ENCODE measurements at places on chromosomes 3 and 15.

DNA sequence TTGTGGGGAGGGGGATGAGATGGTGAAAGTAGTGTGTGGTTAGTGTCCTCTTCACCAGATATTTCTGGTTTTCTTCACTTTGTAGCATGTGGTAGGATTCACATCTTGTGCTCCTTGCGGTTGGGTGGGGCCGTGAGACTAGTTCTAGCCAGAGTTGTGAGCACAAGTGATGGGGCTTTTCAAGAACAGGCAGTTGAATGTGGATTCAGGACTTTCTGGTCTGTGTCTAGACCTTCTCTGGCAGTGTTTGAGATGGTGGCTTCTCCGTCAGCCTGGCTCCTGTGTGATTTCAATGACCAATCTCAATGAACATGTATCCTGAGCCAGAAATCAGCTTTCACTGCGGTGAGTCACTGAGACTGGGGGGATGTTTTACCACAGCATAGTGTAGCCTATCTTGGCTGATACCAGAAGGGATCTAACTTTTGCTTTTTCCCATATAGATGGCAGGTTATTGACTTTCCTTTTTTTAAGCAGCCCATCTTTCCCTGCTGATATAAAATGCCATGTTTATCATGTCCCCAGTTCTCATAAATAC is 82.6 kb downstream of the RPLP1 start:
- no peak for DNase-seq

DNA sequence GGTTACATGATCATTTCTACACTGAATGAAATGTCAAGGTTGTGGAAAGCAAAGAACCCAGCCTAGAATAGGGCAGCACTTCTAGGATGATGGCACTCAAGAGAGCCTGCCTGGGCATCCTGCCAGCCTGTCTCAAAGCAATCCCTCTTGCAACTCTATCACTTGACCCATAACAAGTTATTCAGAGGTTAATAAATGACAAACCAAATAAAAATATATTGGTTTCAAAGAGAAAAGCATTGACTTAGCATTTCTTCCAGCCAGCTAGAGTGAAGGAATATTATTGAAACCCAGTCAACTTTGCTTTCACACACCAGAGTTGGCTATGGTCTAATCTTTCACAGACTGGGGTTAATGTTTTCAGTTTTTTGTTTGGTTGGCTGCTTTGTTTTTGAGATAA is 214.6 kb upstream of the UBE2E2 start:
- no peak for DNase-seq

DNA sequence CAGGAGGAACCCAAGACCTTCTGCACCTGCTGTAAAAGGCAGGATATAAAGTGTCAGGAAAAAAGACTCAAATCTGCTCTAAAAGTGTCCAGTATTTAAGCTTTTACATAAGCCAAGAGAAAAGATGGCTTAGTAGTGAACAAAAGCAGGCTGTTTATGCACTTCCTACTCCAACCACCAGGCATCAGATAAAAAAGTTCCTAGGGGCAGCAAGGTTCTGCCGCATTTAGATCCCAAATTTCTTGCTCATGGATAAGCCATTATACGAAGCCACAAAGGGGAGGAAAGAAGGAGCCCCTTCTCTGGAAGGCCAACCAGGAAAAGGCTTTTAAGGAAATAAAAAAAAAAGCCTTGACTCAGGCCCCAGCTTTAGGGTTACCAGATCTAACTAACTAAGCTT is 10.6 kb upstream of the SLC9C1 start:
- no peak for DNase-seq

GRCh38 chr3:46693892-46694226 is 380 bp upstream of the ALS2CL start:
- peak; percentile 66 for DNase-seq

- no peak for DNase-seq
Measured at GRCh38 chr15:89127054-89127702, 38.9 kb downstream of the ABHD2 start.

DNA sequence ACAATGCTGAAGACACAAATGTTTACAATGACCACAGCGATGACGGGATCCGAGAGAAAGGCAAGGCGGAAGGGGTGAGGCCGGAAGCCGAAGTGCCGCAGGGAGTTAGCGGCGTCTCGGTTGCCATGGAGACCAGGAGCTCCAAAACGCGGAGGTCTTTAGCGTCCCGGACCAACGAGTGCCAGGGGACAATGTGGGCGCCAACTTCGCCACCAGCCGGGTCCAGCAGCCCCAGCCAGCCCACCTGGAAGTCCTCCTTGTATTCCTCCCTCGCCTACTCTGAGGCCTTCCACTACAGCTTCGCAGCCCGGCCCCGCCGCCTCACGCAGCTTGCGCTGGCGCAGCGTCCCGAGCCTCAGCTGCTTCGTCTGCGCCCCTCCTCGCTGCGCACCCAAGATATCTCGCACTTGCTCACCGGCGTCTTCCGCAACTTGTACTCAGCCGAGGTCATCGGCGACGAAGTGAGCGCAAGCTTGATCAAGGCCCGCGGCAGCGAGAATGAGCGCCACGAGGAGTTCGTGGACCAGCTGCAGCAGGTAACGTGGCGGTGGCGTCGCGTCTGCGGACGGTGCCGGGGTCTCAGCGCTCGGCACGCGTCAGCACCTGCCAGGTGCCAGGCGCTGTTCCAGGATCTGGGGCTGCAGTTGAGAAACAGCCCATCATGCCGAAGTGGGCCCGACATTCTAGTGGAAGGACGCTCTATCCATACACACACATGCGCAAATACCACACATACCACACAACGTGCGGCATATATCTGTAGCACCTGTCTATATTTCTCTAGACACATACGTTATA is at the start of gene DLEC1:
DLEC1 (plus strand) TSS at position 108 of the 798 bp plus-strand sequence; CDS start at position 126, 18 bp downstream.
- peak; percentile 73 for DNase-seq

DNA sequence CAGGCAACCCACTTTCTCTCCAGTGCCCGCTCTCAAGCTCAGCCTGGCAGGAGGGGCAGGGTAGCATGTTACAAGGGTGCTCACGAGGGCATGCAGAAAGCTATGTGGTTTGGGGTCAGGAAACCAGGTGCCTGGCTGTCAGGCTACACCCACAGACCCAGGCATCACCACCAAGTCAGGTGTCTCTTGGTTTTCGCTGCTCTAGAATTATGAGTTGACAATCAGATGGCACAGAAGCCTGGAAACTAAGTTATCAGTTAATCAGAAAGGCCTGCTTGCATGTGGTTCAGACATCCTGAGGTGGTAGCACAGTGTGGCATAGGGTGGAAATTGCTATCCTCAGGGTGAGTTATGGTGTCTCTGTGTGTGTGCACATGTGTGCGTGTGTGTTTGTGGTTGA is 16.2 kb upstream of the CCR9 start:
- DNase-seq = peak; percentile 53

GRCh38 chr3:47315069-47315647 is 32.4 kb downstream of the KLHL18 start:
- DNase-seq = no peak

DNA sequence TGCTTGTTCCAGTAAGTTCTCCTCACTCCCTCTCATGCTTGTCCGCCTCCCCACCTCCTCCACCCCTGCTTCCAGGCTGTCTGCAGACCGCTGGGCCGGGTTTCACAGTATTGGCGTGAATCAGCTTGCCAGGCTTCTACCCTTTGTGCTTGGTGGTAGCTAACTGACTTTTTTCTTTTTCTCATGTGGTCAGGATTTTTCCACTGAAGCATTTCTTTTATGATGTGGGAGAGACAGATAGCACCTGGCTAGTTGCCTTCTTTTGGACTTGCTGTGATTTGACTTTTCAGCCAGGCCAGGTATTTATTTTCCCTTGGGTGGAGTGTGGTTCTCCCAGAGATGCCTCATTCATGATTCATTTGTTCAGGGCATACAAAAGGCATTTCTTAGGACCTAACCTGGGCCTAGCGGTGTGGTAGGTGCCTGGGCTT is 60.6 kb downstream of the ST6GAL1 start:
- DNase-seq = no peak

DNA sequence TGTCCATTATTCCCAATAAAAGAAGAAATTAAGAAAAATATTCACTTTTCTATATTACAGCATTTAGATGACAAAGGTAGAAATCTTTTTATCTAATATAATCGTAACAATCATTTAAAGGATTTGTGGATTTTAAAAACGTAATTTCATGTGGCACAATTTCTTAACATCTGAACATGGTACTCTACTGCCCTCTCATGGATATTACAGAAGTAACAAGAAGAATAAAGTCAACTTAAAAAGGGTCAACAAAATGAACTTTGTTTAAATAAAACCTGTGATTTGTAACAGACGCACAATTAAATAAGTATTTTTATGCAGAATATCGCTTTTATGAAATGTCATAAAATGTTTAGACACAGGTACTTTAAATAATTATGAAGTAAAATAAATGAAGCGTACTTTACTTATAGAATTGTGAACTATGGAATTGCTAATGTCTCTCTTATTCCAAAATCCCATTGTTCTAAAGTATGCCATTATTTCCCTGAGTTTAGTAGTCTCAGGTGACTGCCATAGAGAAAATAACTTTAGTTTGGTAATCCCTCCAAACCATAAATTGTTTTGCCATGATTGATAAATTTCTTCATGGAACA is 366.8 kb upstream of the ZNF385D start:
- DNase-seq = no peak

DNA sequence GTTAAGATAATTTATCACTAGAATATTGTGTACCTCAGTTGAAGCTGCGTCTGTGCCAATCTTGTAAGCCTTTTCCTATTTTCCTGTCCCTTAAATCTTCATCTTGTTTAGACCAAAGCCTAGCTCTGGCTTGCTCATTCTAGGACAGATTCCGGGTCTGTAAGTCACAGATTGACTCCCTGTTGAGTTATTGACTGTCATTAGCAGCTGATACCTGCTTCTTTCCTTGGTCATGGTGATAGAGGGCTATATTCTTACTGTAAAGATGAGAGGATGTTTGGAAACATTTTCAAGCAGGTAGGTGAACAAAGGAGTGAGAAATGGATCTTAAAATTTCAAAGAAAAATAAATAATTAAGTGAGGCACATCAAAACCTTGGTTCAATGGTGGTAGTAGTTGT is 200.2 kb downstream of the KCNH8 start:
- no peak for DNase-seq

- no peak for DNase-seq
Measured at GRCh38 chr3:73257186-73257585, 195.7 kb downstream of the EBLN2 start.

GRCh38 chr15:101198031-101198575 is 53.7 kb downstream of the CHSY1 start:
- DNase-seq = no peak

DNA sequence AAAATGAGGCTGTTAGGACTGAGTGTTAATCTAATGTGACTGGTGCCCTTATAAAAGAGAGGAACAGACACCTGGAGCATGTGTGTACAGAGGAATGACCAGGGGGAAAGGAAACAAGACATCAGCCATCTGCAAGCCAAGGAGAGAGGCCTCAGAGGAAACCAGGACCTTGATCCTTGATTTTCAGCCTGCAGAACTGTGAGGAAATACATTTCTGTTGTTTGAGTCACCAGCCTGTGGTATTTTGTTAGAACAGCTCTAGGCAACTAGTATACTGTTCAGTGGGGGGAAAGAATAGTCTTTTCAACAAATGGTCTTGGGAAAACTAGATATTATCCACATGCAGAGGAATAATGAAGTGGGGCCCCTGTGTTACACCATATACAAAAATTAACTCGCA is 80.6 kb downstream of the CCR1 start:
- no peak for DNase-seq

DNA sequence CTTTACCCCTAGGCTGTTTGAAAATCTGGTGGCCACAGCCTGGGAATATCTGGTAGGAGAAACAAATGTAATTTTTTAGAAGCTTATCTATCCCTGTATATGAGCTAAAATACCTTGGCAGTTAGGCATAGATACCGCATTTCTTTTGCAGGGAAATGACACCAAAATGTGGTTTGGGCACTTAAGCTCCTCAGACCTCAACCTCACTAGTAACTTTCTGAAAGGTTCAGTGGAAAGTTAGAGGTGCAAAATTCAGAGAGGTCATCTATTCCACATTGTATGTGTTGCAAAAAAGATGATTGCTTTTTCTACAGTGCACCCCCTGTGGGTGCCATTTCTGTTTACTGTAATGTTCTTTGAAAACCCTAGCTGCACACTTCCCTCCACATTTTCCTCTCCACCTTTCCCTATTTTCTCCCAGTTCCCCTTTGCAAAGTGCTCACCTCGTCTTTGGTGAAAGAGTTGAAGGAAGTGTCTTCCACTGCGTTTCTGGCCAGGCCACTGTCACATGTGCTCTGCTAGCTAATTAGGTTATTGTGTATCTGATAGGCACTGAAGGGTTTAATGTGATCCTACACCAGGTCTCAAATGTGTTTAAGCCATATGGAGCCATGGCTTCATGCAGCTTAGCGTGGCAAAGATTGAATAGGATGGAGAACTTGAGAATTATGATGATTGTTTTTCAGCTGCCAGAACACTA is 1.3 kb downstream of the SACM1L start:
- no peak for DNase-seq

- DNase-seq = no peak
Measured at GRCh38 chr3:86244905-86245304, 746.0 kb downstream of the VGLL3 start.

DNA sequence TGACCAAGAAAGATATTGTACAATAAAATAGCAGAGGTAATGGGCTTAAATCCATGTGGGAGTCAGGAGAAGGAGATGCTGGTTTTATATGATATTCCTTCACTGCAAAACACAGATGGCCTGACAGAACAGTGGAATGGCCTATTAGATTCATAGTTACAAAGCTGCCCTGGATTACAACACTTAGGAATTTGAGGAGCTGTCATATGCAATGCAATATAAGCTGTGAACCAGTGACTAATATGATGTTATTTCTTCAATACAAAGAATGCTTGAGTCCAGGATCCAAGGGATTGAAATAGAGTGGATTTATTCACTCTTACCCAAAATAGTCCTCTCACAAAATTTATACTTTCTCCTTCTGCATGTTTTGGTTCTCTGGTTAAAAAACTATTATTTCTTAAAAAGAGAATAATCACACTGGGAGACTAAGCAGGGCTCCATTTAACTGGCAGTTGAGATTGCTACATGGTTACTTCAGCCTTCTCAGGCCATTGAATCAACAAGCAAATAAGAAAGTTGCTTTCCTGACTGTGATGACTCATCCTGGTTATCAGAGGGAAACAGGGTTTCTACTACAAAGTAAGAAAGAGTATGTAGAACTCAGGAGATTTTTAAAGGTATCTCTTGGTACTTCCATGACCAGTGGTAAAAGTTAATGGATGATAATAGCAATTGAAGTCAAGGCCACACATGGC is 79.8 kb upstream of the ZPLD1 start:
- no peak for DNase-seq

- no peak for DNase-seq
Measured at GRCh38 chr15:101017093-101017754, 98.1 kb downstream of the LRRK1 start.

- DNase-seq = no peak
Measured at GRCh38 chr3:119635719-119636118, 24.7 kb downstream of the POPDC2 start.

GRCh38 chr3:170572665-170573253 is 13.1 kb downstream of the SLC7A14 start:
- DNase-seq = no peak

DNA sequence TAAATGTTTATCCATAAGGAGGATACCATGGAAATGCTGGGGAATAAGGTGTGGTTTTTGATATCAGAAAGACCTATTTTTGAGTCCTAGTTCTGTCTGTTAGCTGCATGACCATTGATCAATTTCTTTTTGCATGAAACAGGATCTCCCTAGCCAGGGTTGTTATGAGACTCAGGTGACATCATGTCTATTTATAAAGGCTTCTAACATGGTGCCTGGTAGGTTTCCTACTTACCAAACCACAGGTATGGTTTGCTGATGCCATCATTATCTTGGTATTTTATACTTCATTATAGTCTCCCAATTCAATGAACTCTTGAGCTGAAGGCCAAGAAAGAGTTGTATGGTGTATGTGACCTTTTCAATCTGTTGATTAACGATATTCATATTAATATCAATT is 144.0 kb downstream of the CLSTN2 start:
- no peak for DNase-seq

All from CD8-positive, alpha-beta T cell (primary cell).